ENCODE measurements at places on chromosomes 3 and 15.

- no peak for DNase-seq
Observed at GRCh38 chr15:45157974-45158373, 28.2 kb downstream of the DUOX1 start.

DNA sequence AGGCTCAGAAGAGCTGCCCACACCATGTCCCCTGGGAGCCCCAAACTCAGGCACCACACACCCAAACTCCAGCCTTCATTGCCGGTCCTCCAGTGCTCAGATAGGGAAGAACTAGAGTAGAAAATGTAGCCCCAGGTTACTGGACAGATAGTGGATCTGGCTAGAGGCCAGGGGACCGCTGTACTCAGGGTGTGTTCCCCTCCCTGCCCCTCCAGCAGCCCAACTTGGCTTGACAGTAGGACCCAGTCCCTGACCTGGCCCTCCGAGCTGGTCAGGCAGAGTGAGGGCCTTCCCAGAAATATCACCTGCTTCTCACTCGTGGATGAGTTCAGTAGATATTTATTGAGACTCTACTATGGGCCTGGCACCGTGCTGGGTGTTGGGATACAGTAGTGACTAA lies 100.0 kb downstream of the CORO2B start:
- no peak for DNase-seq

- no peak for DNase-seq
Observed at GRCh38 chr3:45079715-45080114, 53.6 kb downstream of the CLEC3B start.

DNA sequence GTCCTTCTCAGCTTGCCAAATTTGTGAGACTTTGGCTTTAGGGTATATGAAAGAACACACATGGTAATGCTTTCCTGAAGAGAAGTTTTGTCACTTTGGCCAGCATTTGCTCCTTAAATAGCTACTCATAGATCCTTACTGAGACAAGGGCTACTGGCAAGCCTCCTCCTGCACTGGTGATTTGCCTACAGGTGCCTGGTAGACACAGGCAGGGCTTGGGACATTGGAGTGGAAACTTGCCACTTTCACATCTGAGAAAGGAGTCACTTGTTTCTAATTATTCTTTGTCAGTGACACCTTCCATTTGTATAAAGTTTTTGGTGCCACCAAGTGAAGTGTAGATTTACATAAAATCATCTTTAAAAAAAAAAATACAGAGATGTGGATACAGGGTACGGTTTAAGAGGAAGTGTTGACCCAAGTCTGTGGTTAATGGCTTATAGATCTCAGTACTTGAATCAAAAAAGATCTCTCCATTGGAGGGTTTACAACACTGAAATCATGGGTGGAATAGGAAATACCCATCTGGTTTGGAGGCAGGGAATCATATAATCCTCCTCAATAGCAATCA lies 132.8 kb upstream of the GADL1 start:
- DNase-seq, result no peak

- no peak for DNase-seq
Observed at GRCh38 chr3:152865668-152866245, 30.8 kb downstream of the P2RY1 start.

GRCh38 chr3:194481103-194481502 lies 5.7 kb downstream of the ATP13A3 start:
- no peak for DNase-seq

GRCh38 chr3:114508976-114509375 lies 215.1 kb downstream of the TIGIT start:
- DNase-seq, result no peak

DNA sequence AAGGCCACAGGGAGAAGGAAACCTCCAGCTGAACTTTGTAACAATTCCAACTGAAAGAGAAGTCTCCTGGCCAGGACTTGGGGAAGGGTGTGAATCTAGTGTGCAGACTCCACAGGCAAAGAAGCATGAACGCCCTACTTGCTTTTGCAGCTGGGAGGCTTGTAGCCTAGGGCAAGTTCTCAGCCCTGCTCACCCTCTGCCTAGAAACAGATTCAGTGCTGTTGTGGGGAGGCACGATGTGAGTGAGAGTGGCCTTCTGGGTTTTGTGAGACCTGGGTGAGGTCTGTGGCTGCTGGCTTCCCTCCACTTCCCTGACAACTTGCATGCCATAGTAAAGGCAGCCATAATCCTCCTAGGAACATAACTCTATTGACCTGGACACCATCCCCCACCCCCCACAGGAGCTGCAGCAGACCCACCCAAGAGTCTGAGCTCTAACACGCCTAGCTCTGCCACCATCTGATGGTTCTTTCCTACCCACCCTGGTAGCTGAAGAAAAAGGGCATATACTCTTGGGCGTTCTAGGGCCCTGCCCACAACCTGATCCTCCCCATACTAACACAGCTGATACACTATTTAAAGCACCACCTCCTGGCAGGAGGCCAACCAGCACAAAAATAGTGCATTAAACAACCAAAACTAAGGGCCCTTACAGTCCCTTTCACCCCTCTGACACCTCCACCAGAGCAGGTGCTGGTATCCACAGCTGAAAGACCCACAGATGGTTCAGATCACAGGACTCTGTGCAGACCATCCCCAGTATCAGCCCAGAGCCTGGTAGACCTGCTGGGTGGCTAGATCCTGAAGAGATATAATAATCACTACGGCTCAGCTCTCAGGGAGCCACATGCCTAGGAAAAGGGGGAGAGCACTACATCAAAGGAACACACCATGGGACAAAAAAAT lies 426.5 kb downstream of the IGSF11 start:
- DNase-seq, result no peak

- no peak for DNase-seq
Observed at GRCh38 chr15:80564056-80564455, 131.1 kb upstream of the ABHD17C start.

DNA sequence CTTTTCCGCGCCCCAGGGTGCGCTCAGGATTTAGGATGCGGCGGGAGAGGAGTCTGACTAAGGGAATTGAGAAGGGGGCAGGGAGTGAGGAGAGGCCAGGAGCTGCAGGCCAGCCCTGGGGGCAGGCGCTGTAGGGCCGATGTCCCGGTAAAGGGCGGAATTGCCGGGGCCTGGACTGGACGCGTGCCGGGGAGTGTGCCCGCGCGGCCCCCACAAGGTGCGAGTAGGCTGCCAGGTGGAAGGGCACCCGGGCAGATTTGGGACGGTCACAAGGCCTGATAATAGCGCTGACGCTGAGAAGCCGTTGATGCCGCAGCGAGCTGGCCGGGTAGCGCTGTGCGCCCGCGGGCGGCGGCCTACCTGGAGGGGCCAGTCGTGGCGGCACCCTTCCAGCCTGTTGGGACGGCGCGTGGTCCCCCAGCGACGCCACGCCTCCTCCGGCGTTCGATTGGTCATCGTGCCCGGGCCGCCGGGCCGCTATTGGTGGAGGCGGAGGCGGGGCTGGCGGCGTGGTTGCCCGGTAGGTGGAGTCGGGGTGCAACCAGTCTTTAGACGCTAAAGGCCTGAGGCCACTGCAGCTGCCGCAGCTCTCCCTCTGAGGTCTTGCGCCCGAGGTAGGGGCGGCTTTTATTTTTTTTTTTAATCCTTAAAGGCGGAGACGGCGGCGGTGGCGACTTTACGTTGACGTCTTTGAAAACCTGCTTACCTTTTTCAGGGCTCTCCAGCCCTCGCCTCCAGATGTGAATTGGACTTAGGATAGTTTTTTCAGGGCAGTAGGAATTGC lies 903 bp downstream of the SLC25A38 start:
- DNase-seq, result no peak

- DNase-seq, result no peak
Observed at GRCh38 chr3:37241880-37242279, 67.5 kb upstream of the LRRFIP2 start.

DNA sequence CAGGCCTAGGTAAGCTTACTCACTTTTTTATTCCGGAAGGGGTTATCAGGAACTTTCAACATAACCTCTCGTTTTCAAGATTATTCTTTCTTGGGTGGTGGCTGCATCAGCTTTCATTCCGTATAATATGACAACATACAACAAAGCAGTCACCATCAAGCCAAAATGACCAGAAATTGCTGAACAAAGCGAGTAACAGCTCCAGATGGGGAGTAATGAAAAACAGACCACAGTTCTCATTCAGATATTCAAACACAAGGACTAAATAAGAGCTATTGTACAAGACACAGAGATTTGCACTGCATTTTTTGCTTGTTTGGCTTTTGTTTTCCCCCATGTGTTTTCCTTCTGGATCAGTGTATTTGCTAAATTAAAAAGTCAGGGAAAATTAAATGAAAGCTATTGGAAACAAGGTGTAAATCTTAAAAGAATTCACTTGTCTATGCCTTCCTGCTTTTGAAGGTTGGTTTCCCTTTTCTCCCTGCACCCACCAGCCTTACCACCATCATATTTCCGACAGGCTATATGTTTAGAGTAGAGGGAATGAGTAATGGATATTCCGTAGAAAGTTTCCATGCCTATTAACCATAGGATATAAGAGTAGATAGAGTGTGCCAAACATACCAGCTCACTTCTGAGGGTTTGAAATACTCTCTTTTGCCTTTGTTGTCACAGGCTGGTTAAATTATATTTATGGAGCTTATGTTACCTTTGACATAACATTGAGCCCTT lies 213.6 kb downstream of the RBMS3 start:
- DNase-seq, result no peak

GRCh38 chr3:190306513-190307163 lies 15.6 kb downstream of the CLDN1 start:
- peak; percentile 97 for DNase-seq

DNA sequence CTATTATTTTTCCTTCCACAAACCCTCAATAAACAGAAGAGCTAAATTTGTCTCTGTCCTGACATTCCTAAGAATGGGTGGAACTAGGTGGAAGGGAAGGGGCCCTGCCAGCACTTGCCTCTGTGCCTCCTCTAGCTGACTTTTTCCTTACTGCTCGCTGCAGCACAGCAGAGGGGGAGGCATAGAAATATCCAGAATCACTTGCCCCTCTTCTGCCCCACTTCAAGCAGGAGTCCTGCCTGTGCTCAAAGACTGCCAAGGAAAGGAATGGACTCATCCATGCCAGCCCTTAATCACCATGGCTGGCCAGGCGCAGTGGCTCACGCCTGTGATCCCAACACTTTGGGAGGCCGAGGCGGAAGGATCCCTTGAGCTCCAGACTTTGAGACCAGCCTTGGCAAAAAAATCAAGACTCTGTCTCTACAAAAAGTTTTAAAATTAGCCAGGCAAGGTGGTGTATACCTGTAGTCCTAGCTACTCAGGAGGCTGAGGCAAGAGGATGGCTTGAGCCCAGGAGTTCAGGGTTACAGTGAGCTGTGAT lies 51.8 kb downstream of the ADCY5 start:
- DNase-seq, result no peak

DNA sequence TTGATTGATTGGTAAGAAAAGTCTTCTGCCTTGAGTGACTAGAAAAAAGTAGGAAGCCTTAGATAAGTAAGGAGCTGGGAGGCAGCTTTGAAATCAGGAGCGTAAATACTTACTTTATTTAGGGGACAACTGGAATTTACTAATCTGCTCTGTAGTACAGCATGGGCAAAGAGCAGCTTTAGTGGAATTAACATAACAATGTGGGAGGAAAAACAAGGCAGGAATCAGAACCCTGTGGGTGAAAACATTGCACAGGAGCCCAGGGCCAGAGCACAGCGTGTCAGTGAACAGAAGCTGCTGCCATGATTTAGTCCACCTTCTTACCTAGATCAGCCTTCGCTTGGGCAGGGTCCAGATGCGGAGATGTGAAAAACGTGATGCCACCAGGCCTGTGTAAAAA lies 14.6 kb downstream of the FMN1 start:
- no peak for DNase-seq

DNA sequence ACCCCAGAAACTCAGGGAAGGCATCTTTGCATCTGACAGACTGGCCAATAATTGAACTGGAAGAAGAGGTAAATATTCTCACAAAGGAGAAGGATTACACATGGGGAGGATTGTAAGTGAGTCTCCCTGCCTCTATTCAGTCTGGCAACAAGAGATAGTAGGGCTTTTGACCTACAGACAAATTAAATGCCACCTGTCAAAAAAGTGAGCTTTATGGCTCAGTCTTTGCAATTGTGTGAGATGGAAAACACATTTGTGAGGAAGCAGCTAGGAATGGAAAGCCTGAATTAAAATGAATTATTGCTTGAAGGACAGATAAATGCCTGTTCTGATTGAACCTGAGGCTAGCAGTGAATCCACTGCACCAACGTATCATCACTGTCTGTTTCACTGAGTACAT lies 173.3 kb upstream of the GOLIM4 start:
- DNase-seq, result peak; percentile 82

DNA sequence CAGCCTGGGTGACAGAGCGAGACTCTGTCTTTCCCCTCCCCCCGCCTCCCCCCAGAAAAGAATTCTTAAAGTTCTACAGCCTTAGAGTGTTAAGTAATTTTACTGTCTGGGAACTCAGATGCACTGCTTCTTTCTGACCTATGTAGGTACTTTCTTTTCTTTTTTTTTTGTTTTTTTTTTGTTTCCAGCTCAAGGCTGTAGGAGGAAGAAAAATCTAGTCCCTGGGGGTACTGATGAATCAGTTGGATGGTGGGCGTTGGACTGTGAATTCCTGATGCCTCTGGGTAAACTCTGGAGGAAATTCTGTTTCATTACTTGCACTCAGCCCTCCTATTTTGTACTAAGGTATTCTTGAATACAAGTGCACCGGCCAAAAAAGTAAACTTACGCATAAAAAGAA lies 10.8 kb downstream of the GHRL start:
- DNase-seq, result no peak

- no peak for DNase-seq
Observed at GRCh38 chr3:14266361-14266760, 87.7 kb downstream of the LSM3 start.

GRCh38 chr15:101342056-101342455 lies 47.0 kb upstream of the SNRPA1 start:
- DNase-seq, result no peak

GRCh38 chr15:72818632-72819031 lies 35.1 kb upstream of the ADPGK start:
- no peak for DNase-seq

- no peak for DNase-seq
Observed at GRCh38 chr3:118587037-118587741, 447.5 kb downstream of the IGSF11 start.

- DNase-seq, result no peak
Observed at GRCh38 chr3:61250784-61251173, 473 bp downstream of the FHIT start.

GRCh38 chr3:172136330-172136729 lies 97.0 kb downstream of the FNDC3B start:
- DNase-seq, result no peak

- no peak for DNase-seq
Observed at GRCh38 chr15:85748176-85748575, 46.5 kb downstream of the KLHL25 start.

- no peak for DNase-seq
Observed at GRCh38 chr3:194269610-194270145, 81.5 kb downstream of the CPN2 start.

GRCh38 chr15:73905225-73905827 lies 20.9 kb upstream of the LOXL1 start:
- no peak for DNase-seq

- DNase-seq, result no peak
Observed at GRCh38 chr3:52140769-52141168, 13.5 kb downstream of the POC1A start.
